ENCODE measurements at places on chromosomes 4 and X.

GRCh38 chrX:101595739-101596419 lies 21.9 kb downstream of the ARMCX6 start:
- no peak for DNase-seq

DNA sequence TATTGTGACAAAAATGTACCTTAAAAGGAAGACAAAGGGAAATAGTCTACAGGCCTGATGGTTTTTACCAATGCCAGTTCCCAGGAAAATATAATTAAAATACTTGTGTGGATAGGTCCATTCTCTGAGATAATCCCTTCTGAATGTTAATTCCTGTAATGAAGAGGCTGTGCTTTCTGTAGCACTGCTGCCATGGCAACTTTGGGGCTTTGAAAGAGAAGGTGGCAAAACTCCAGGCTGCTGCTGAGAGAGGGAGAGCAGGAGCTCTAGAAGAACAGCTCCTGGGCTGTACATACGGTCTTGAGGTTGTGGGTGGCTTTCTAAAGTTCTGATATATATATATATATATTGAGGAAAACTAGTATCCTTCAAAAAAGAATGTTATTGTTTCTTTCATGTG lies 125.4 kb downstream of the PDLIM5 start:
- DNase-seq: no peak

DNA sequence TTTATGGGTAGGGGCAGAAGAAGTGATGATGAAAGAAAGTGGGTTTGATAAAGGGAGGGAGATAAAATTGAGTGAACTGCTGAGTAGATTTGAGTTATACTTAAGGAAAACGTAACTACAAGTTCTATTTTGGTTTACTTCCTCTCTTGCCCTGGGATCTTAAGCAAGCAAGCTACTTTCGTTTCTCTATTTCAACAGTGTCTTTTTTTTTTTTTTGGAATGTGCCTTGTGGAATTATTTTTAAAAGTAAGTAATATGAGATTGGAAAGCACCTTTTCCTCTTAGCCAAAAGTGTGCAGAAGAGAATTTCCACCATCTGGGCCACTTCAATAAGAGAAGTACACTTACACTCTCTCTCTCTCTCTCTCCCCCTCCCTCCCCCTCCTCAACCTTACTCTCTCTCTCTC lies 16.0 kb upstream of the C4orf36 start:
- no peak for DNase-seq

DNA sequence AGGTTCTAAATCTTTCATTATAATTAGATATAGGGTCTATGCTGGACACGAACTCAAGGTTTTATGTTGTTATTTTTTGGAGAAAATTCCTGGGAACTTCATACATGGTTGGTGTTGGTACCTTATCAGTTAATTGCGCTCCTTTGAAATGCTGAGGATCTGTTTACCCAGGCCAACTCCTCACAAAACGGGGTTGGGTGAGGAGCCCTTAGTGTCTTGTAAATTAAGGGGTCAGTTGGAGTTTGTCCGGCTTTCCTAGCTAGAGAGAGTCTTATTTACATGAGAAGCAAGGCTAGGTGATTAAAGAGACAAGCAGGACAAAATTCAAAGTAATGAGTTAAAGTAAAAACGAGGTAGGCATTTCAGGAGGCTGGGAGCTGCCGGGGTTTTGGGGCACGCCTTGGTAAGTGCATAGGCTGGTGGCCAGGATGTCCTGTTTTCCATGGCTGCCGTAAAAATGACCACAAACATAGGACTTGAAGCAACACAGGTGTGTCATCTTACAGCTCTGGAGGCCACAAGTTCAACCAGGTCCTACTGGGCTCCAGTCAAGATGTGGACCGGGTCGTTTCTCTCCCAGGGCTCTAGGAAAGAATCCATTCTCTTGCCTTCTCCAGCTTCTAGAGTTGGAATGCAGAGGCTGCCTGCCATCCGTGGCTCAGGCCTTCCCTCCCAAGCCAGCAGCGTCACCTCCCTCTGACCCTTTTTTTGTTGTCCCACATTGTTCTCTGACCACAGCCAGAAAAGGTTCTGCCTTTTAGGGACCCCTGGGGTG lies 19.8 kb downstream of the PSAPL1 start:
- no peak for DNase-seq

- DNase-seq: no peak
Measured at GRCh38 chrX:115939636-115940160, 230.8 kb upstream of the AGTR2 start.
